Memory B cell (primary cell): ENCODE measurements at places on chromosomes 12 and 14.

- DNase-seq = no peak
Measured at GRCh38 chr12:28998662-28999120, 150.4 kb upstream of the FAR2 start.

DNA sequence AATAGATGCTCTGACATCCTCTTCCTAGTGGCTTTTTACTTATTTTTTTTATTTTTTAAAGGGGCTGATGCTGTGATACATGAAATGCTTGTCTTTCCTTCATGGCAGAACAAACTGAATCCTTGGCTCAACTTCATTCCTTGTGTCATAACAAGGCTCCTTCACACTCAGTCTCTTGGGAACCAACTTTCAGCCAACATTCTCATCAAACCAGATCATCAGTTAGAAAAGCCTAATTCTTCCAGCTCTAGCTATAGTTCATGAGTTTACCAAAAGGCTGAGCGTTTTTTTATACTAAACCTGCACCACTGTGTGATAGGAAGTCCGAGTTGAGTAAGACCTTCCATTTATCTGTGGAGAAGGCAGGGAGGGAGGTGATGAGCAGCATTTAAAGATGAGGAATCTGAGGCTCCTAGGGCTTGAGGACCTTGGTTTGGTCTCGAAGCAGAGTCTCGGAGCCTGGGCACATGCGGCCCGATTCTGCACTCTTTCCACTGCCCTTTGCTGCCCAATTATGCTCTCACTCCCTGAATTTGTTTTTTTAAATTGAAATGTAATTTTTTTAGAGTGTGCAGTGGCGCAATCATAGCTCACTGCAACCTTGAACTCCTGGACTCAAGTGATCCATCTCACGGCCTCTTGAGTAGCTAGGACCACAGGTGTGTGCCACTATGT, 8.2 kb downstream of the GPRC5D start:
- no peak for DNase-seq

DNA sequence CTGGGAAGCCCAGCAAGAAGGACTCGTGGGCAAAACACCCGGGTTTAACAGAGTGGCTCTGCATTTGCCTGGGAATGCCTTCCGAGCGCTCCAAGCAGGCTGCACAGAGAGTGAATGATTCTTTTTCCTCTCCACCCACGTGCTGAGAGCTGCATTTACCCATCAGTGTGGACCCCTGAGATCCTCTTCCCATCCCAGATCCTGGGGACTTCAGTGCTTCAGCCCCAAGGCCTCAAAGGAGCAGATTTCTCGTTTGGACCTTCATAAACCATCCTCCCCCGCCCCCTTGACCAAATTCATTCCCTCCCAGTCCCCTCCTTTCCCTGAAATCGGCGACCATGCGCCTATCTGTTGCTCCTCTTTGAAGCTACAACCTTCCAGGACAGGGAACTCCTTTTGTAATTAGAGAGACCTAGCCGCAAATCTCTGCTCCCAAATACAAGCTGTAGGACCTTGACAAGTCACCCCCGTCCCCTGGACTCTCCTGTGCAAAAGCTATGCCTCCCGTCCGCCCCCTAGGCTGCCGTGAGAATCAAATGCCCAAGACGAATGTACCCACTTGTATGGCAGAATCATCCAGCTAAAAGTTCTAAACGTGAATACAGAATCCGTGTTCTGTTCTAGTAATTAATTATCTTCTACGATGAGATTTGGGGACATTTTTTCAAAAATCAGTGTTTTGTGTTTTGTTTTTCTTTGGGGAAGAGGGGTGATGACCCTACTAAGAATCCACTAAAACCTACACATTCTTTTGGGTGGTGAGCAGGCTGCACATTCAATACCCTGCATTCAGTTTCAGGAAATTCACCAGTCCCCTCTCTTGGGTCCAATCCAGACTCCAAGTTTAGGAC, 8.8 kb downstream of the TBX5 start:
- DNase-seq = no peak

DNA sequence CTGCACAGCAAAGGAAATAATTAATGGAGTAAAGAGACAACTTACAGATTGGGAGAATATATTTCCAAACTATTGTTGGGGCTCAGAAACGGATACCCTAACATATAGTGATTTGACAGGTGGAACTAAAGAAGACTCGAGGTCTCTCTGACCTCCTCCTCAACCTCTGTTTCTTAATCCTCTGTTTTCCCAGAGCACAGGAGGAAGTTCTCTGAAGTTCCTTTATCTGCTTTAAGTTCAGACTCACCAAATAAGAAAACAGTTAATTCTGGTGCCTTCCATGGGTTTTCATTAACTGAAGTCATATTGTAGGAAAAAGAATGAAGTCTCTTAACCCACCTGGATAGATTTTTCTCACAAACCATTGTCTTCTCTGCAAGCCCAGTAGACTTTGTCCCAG, 29.2 kb downstream of the CLEC2D start:
- no peak for DNase-seq

DNA sequence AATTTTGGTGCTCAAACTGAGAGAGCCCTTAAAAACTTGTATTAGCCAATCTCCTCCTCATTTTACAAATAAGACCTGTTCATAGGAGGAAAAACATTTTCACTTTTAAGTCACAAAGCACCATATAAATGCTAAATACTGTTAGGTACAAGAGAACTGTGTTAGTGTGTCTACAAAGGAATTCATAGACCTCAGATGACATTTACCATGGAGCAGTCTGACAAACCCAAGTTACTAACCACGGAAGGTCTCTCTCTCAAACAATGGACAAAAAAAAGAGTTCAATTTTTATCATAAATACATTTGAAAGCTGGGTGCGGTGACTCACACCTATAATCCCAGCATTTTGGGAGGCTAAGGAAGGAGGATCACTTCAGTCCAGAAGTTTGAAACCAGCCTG, 10.0 kb downstream of the SBNO1 start:
- DNase-seq = no peak

- DNase-seq = no peak
Measured at GRCh38 chr14:74836251-74836960, 39.5 kb downstream of the PROX2 start.

DNA sequence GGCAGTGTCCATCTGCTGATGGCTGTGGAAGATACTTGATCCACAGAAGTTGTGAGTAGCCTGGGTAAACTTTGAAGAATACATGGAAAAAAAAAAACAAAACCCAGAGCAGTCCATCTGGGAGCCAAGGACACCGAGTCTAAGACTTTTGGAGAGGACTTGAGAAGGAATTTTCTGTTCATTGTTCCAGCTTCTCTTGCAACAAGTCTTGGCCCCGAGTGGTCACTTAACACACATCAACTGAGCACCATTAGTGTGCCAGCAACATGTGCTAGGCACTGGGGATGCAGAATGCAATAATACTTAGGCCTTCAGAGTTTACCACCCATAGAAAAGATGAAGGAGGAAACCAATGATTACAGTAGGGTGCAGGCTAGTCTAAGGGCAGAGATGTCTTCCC, 266.7 kb downstream of the EMP1 start:
- no peak for DNase-seq

DNA sequence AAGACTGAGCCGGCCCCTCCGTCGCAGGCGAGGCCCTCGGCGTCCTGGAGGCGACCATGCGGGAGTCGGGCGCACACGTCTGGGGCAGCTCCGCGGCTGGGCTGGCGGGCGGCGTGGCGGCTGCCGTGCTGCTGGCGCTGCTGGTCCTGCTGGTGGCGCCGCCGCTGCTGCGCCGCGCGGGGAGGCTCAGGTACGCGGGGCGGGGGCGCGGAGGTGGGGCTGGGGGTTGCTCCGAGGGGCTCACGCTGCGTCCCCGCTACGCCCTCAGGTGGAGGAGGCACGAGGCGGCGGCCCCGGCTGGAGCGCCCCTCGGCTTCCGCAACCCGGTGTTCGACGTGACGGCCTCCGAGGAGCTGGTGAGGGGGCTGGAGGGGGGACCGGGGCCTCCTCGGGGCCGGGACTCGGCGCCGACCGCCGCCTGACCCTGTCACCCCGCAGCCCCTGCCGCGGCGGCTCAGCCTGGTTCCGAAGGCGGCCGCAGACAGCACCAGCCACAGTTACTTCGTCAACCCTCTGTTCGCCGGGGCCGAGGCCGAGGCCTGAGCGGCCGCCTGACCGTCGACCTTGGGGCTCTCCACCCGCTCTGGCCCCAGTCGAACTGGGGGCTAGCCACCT, 7.8 kb downstream of the AMN start:
- no peak for DNase-seq

- no peak for DNase-seq
Measured at GRCh38 chr12:65699251-65699650, 125.0 kb upstream of the HMGA2 start.
